NCI-H774 (cell line): ENCODE measurements at places on chromosomes 5 and 9.

DNA sequence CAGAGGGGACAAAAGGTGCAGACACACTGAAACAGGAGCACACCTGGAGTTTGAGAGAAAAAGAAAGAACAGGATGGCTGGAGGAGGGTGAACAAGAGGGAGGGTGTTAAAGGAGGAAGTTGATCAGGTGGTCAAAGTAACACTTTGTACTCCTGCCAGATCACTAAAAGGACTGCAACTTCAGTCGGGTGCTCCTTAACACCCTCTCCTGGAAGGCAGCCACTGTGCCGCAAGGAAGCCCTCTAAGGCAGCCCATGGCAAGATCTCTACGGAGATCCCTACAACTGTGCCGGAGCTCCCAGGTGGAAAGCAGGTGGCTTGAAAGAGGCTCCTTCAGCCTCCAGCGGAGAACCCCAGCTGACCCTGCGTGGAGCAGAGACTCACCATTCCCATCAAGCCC is 124.4 kb upstream of the MSX2 start:
- no peak for DNase-seq

GRCh38 chr9:259405-260404 is 45.0 kb downstream of the DOCK8 start:
- no peak for DNase-seq

DNA sequence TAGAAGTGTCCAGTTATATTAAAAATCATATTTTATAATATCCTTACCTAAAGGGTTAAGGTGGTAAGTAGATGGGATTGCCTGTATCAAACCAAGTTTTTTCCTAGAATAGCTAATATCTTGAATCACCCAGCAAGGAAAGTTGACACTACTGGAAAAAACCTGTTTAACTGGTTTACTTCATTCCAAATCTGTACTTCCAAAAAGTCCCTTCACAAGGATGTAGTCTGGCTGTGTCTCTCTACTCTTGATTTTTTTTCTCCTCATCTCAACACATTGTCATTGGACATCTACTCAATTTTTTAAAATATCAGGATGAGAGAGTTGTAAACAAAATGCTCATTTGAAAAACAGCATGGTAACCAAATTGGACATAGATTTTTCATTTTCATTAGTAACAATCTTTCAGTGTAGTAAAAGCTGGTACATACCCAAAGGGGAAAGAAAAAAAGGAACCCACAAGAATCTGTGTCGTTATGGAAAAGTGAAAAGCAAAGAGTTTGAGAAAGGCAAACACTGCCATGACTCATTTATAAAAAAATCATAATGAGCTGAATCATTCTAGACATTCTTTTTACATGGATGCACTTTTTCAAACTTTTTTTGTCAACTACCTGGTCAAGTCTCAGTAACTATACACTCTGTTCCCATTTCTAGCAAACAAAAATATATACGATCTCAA is 173.5 kb downstream of the GLIS3 start:
- no peak for DNase-seq

DNA sequence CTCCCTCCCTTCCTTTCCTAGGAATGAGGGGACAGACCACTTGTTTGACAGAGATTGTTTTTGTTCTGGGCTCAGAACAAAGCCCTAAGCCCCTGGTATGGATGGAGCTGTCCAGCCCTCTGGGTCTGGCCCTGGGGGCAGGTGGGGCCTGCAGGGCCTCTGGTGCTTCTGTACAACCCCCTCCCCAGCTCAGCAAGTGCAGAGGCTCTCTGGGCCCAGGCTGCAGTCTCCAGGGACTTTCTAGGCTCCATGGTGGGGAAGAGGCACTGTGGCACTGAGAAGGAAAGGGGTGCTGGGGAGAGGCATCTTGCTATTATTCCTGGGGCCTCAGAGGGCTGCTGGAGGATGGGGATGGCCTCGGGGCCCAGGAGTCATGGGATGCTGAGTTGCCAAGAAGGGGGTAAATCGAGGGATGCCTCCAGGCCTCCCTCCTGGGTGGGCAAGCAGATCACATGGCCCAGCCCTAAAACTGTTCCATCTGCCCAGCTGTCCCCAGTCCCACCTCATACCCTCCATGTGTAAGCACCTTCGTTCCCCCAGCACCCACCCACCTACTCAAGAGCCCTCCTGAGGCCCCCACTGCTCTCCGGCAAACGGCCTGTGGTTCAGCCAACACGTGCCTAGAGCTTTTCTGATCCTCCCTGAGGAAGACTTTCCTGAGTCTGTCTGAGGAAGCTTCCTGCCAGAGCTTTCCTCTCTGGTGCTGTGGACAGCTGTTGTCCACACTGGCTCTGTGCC is 225.7 kb downstream of the CACNA1B start:
- DNase-seq: no peak

GRCh38 chr5:171673328-171673727 is 112.3 kb upstream of the SMIM23 start:
- DNase-seq: no peak

DNA sequence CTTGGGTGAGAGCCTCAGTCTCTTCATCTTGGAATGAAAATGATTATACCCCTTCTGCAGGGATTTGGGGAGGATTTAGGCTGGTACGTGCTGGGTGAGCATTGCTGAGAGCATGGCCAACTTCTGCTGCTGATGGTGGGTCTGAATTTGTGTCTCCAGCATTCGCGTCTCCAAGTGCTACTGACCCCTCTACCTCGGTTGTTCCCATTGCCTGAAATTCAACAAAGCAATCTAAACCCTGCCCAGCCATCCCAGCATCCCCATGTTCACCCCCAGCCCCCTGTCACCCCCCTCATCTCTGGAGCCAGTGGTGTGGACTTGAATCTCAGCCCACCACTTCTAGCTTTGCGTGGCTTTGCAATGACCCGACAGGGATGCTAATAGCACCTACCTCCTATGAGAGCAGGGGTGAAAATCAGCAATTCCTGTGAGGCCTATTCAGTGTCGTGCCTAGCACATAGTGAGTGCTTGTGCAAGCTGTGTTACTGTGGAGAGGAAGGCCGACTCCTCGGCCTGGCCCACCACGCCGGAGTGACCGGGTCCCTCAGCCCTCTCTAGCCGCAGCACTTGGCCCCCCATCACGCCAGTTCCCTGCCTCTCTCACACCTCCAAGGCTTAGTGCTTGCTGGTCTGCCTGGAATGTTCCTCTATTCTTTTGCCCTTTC is 43.4 kb upstream of the SH3PXD2B start:
- DNase-seq: no peak

DNA sequence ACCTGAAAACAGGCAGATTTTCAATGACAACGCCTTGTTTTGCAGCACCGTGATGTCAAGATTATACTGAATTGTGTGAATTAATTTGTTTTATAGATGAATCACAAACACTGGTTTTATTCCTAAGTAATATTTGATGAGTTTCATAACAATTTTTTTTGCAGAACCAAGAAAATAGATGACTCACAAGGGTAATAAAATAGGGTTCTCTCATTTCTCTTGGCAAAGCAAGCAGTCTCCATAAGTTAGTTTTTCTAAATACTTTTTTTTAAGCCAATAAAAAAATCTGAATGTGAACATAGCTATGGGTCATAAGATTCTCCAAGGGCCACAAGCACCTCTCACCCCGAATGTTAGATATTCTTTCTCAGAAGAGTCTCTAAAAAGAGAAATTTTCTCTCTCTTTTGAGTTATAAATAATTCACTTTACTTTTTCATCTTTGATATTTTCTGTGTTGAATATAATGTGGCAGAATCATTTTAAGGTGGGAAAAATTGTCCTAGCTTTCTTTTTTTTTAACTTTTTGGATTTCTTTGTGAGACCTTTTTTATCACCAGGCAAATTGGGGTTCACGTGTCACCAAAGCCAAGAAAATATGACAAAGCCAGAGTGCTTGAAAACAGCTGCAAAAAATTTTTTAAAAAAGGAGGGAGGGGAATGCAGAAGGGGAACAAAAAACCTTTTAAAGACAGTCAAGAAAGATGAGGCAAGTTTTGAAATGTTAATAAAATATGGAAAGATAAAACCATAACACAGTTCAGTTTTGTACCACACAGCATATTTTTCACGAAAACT is 174.6 kb upstream of the DAPK1 start:
- no peak for DNase-seq

- DNase-seq: no peak
Observed at GRCh38 chr5:84487963-84488362, 103.3 kb upstream of the EDIL3 start.

DNA sequence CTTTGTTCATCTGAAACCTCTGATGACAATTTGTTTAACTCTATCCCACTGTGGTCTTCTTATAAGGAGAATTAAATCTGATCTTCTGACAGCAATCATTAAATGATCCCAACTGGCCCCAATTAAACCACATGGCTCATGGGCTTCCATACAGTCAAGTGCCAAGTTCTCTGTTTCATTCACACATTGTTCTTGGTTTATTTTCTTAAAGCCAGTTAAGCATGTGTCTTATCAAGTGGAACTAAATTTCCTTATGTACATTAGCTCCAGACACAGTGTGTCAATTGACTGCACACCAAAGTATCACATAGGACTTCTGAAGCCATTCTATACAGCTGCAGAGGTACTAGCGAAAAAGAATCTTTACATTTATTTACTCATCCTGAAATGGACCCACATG is 51.2 kb downstream of the MEF2C start:
- DNase-seq: no peak

- no peak for DNase-seq
Observed at GRCh38 chr5:86337667-86338460, 279.9 kb upstream of the COX7C start.

- no peak for DNase-seq
Observed at GRCh38 chr5:176955895-176956294, 50.7 kb downstream of the UIMC1 start.

GRCh38 chr5:132237141-132237540 is 9.5 kb upstream of the P4HA2 start:
- DNase-seq: no peak

- no peak for DNase-seq
Observed at GRCh38 chr5:56814361-56814962, 887 bp upstream of the MAP3K1 start.
